Panc1 (cell line): ENCODE measurements at places on chromosomes 12 and 14. TPM values are rescaled to one million over a fixed set of nuclear protein-coding genes. Genes with fewer than 3 reads are reported as not detected.

DNA sequence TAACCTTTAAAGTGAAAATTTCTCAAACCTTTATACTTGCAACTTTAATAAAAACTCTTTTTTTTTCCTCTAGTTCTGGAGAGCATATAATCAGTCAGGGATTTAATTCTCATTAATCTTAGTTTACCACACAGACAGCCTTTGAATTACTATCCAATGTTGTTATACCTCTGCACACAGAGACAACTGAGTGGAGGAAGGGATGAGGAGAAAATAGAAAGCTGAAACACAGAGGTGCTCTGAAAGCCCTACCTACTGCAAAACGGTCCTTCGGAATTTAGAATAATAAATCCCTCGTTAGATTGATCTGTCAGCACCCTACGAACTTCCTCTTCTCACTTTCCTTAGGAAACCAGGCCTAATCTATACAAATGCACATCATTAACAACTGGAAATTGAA lies 122.1 kb downstream of the STXBP6 start:
- H3K4me1 ChIP-seq: no peaks in the 10 kb centered on the region
- H3K36me3 ChIP-seq: no peaks in the 10 kb centered on the region
- H3K27me3 ChIP-seq: no peaks in the 10 kb centered on the region
- no peak overlapping the region for H3K4me3 ChIP-seq

- no peaks in the 10 kb centered on the region for H3K36me3 ChIP-seq
- DNase-seq: no peak
- no peak overlapping the region for H3K27ac ChIP-seq
- no peak overlapping the region for H3K4me3 ChIP-seq
- peaks cover 9% of the 10 kb centered on the region for H3K27me3 ChIP-seq
Observed at GRCh38 chr12:54628186-54628846, 6.4 kb downstream of the LACRT start.

DNA sequence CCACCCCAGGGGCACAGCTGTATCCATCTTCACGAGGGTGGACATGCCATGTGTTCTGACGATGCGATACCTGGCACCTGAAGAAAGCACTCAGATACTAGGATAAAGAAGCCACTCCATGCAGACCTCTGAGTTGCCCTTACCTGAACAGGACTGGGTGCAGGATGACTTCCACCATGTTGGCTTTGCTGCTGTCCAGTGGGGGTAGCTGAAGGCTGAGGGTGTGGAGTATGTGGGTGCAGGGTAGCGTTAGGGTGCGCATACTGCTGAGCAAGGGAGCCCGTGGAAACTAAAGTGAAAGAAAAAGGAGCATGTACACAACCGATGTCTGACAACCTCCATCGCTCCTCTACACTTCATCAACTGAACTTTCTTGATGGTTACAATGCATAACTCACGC lies 51.3 kb downstream of the SH2B3 start:
- peaks cover 10% of the 10 kb centered on the region; the same call in 1 of the 2 replicates for H3K36me3 ChIP-seq
- H3K4me1 ChIP-seq: no peaks in the 10 kb centered on the region
- no peak for DNase-seq

Gene CCDC196
- not detected for total RNA-seq

GRCh38 chr12:138898-139534 lies 72.4 kb downstream of the IQSEC3 start:
- H3K4me1 ChIP-seq: no peaks in the 10 kb centered on the region
- H3K27ac ChIP-seq: no peak overlapping the region
- H3K27me3 ChIP-seq: no peaks in the 10 kb centered on the region

- no peak overlapping the region for H3K27ac ChIP-seq
- H3K4me1 ChIP-seq: no peaks in the 10 kb centered on the region
Observed at GRCh38 chr14:20035449-20035848, 389 bp downstream of the OR4K13 start.

Gene ANKRD33
- total RNA-seq: 0.21 TPM

DNA sequence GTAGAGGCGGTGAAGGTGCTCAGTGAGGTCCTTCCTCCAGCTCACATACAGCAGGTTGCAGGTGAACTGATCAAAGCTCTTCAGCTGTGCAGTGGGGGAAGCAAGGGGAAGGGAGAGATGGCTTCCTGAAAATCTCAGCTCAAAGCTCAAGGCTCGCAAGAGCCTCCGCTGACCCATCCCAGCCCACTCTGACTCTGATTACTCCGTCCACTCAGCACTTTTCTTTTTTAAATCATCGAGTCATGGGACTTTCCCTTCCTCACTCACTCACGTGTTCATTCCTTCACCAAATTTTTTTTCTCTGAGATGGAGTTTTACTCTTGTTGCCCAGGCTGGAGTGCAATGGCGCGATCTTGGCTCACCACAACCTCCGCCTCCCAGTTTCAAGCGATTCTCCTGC lies 4.7 kb downstream of the ABCD4 start:
- H3K36me3 ChIP-seq: peaks cover 3% of the 10 kb centered on the region; the same call in 1 of the 2 replicates
- no peak overlapping the region for H3K27ac ChIP-seq
- H3K27me3 ChIP-seq: no peaks in the 10 kb centered on the region
- no peak for DNase-seq
- H3K4me1 ChIP-seq: no peaks in the 10 kb centered on the region
